Stimulated activated CD4-positive, alpha-beta T cell treated with anti-CD3 and anti-CD28 coated beads, Interleukin-4, amount 100 ng/mL, for 24 hours (primary cell): ENCODE measurements at places on chromosomes 3 and 15.
A peak's percentile ranks its signal among the peaks of the same experiment; 100 is the strongest.

DNA sequence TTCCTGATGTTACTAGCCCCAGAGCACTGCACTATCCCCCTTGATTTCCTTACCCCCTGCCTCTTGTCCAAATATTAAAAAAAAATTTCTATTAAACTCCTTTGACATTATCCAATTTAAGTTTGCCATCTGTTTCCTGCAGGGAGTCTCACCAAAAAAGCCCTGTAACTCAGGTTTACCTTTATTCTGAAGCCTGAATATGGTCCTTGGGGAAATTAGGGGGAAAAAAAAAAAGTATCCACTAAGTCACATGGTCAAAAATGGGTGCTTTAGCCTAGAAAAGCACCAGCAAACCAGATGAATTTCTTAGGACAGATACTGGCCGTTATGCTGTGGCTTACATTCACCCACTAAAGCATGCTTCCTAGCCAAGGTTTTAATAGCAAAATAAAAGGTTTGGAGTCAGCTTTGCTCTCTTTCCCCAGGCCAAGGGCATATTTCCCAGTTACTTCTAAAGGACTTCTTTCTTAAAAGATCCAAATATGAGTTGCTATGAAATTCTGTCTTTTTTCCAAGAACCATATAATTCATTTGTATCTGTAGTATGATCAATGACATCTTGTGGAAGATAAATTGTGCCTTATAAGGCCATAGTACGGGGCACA lies 394.9 kb downstream of the LSAMP start:
- no peak for DNase-seq

DNA sequence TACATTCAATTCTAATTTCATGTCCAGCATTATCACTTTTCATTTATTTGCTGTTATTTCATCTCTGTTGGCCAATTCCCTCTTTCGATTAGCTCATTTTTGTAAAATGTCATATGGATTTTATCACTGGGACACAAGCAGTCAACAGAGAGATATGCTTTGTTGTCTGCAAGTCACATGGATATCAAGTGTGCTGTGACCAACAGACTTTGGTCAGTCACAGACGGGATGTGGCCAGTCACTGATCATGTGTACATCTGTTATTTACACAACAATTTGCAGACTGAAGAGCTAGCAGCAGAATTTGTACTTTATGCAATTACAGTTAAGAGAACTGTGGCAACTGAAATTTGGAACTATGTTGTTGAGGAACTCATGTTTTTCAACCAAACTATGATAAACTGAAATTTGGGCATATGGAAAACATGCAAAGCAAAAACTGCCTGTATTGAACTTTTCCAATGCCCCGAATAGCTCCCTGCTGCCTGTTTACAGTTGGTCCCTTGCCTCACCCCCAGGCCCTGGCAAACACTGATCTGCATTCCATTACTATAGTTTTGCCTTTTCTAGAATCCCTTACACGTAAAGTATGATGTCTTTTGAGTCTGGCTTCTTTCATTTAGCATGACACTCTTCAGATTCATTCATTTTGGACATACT lies 104.4 kb downstream of the RPL22L1 start:
- DNase-seq, result no peak

DNA sequence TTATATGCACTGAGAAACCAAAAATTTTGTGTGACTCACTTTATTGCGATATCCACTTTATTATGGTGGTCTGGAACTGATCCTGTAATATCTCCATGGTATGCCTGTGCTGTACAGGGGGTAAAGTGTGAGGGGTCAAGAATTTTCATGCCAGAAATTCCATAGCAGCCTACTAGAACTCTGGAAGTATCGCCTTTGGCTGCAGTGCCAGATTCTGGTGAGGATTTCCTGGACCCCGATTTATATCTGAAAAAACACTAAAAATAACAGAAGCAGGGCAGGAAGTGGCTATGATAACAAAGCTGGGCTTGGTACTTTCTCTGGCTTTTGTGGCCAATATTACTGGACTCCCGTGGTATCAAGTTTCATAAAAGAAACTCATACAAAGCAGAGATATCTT lies 36.4 kb downstream of the CCDC80 start:
- DNase-seq, result no peak

DNA sequence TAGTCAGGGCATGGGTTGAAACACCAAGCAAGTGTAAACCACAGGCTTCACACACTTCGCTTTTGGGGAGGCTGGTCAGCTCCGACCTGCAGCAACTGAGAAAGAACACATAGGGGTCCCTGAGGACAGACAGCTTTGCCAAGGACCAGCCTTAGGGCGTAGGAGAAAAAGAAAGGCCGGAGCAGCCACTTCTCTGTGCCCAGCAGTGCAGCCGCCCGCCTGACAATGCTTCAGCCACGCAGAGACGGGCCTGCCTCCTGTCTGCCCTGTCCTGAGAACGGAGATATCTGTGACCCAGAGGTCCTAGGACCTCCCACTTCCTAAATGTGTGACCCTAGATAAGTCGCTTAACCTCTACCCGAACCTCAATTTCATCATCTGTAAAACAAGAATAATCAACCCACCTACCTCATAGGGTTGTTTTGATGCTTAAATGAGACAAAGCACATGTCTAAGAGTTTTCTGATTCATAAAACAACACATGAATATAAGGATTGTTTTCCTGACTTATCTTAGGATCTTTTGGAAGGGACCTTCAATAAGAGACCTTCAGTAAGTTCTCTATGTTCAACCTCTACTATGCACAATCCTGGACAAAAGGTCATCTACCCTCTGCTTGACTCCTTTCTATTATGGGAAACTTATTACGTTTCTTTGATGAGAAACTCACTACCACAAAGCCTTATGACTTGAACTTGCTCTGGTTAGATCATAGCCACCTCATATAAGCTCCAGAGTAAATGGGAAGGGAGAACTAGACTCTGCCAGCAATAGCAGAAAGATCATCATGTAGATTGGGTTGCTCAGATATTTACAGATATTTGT lies 32.9 kb upstream of the RFTN1 start:
- DNase-seq, result no peak

DNA sequence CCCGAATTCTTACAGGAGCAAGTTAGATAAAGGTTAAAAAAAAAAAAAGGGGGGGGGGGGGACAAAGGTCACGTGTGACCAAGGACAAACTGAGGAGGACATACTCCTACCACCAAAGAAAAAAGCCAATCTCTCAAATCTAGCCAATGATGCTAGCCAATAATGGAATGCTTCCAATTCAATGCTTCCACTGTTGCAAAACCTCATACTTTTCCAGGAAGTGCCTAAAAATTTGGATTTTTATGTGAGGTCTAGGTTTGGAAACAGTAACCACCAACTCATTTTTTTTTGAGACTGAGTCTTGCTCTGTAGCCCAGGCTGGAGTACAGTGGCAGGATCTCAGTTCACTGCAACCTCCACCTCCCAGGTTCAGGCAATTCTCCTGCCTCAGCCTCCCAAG lies 11.4 kb downstream of the MSL2 start:
- DNase-seq, result no peak

- no peak for DNase-seq
These were observed 238.6 kb upstream of the TMC3 start for GRCh38 chr15:81612631-81613030.

DNA sequence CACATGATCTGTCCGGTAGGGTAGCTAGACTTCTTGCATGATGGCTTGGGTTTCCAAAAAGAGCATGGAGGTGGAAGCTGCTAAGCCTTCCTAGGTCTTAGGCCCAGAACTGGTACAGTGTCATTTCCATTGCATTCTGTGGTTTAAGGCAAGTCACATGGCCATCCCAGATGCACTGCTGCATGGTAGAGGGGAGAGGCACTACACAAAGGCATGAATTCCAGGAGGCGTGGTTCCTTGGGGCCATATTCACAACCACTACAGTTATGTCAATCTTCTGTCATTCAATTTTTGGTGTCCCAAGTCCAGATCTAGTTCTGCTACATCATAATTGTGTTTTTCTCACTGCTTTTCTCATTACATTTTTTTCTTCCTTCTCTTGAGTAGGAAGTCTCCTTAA lies 122.2 kb upstream of the CHRM5 start:
- DNase-seq, result no peak

GRCh38 chr3:46460051-46460450 lies 4.7 kb downstream of the LTF start:
- no peak for DNase-seq

- DNase-seq, result no peak
These were observed 32.2 kb downstream of the GOLGA6A start for GRCh38 chr15:74050127-74050526.

DNA sequence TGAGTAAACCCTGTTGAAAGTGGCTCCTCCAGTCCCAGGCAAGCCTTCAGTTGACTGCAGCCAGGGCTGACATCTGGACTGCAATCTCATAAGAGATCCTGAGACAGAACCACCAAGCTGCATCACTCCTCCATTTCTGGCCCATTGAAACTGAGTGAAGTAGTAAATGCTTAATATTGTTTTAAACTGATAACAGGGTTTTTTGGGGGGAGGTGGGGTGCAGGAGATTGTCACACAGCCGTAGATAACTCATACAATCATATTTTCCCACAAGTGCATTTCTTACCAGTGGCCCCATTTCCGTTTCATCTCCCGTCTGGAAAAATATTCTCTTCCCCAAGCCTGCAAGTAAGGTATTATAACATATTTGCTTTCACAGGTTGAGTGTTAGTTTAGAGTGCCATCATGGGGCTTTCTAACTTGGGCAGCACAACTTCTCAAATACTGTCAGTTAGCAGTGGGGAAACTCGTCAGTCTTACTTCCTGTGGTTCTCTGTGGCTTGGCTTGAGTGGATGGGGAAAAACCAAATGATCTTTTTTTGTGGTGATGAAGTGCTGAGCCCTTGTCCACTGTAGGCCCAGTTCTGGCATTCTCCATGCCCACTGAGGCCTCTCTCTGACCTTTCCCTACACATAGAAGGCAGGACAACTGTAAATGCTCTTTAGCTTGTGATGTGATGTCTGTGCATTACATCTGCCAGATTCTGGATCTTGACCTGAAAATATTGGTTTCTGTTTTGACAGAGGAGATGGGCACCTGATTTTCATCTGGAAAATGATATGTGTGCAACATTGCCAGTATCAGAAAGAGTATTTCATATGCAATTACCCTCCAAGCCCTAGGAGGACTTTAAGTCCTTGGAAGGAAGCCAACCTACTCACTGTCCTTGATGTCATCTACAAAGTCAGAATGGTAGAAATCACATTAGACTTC lies 90.1 kb upstream of the BHLHE40 start:
- no peak for DNase-seq

DNA sequence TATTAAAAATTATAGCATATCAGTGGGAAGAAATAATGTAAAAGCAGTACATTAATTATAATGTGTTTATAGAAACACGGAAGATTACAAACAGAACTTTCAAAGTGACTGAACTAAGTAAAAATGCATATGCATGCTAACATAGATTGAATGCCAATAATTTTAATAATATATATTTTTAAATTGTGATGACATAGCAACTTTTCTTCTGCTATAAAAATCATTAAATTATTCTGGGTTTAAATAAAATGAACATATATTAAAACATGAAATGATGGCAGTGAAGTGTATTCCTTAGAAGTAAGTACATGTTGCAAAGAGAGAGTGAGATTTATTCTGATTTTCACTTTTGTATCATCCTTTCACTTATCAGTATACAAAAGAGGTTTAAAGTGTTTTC lies 128.9 kb downstream of the CHL1 start:
- DNase-seq, result no peak

GRCh38 chr3:48463703-48464102 lies 17.2 kb downstream of the ATRIP start:
- no peak for DNase-seq

GRCh38 chr3:53938645-53939044 lies 47.0 kb upstream of the SELENOK start:
- DNase-seq, result peak; percentile 20

DNA sequence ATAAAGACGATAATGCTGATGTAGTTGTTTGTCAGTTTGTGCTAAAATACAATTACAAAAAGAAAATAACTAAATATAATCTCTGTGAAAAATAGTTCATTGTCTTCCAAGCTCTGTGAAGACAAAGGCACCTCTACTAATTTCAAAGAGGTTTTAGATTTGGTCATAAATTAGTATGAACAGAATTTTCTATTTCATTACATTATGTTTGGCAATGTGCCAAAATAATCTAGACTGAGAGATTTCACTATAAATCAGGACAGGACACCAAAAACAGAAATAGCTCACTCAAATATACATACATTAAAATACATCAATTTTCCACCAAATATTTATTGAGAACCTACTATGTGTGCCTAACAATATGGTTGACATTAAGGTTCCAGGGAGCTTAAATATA lies 264.9 kb upstream of the CCDC54 start:
- no peak for DNase-seq
